ENCODE measurements at places on chromosomes 1 and 21.

DNA sequence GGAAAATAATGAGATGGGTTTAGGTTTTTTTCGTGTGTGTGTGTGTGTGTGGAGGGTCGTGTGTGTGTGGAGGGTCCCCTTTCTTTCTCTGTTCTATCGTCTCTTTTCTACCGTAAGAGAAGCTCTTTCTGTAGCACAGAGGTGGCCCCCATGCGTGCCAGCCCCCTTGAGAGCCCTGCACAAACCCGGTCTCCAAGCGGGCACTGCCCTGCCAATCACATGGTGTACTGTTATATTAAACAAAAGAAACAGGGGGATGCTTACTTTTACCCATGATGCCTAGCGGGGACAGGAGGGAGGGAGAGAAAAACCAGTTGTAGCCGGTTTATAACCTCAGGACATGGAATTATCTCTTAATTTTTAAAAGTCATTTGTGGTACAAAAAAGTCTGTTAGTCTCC is 41.0 kb downstream of the GATAD2B start:
- no peak for DNase-seq

GRCh38 chr1:119908661-119909060 is 12.3 kb upstream of the ADAM30 start:
- no peak for DNase-seq

GRCh38 chr1:167654975-167655575 is 25.0 kb downstream of the RCSD1 start:
- DNase-seq = no peak

DNA sequence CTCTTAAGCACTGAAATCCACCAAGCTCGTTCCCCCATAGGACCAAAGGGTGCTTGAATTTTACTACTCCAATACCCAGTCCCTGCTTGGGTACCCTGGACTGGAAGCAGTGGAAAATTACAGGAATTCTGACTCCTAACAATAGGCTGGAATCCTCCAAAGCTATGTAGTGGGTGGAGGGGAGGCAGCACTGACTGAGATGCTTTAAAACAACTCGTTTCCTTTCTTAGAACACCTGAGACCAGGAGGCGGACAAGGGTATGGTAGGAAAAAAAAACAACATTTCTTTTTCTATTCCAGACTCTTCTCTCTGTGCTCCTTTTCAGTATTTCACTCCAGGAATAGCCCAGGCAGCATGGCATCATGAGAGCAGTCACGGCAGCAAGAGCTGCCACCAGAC is 2.3 kb downstream of the PEF1 start:
- DNase-seq = no peak

- no peak for DNase-seq
Observed at GRCh38 chr21:29148530-29148929, 18.1 kb downstream of the MAP3K7CL start.

DNA sequence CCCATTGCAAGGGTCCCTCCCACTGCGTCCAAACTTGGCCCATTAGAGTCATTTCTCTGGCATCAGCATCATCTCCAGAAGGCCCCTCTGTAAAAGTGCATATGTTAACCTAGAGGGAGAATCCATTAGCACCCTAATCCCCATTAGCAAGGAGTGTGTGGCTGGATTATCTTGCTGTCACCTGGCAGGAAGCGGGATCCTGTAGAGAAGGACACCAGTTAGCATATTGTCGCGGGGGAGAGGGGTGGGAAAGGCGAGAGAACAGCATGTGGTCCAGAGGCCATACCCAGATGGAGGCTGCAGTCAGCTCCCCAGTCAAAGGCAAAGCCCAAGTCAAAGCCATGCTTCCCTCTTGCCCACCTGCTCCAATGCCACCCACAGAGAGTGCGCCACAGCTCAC is 64.0 kb downstream of the OLIG1 start:
- no peak for DNase-seq

GRCh38 chr1:193939585-193939984 is 753.2 kb upstream of the B3GALT2 start:
- no peak for DNase-seq

All from activated CD8-positive, alpha-beta memory T cell treated with anti-CD3 and anti-CD28 coated beads for 48 hours (primary cell).